Fibroblast of skin of left quadriceps (primary cell): ENCODE measurements at places on chromosomes 6 and 20.

- peak; percentile 50 for DNase-seq
Measured at GRCh38 chr6:28981431-28981832, 23.7 kb downstream of the ZNF311 start.

GRCh38 chr20:4022386-4023286 lies 7.3 kb upstream of the RNF24 start:
- no peak for DNase-seq

DNA sequence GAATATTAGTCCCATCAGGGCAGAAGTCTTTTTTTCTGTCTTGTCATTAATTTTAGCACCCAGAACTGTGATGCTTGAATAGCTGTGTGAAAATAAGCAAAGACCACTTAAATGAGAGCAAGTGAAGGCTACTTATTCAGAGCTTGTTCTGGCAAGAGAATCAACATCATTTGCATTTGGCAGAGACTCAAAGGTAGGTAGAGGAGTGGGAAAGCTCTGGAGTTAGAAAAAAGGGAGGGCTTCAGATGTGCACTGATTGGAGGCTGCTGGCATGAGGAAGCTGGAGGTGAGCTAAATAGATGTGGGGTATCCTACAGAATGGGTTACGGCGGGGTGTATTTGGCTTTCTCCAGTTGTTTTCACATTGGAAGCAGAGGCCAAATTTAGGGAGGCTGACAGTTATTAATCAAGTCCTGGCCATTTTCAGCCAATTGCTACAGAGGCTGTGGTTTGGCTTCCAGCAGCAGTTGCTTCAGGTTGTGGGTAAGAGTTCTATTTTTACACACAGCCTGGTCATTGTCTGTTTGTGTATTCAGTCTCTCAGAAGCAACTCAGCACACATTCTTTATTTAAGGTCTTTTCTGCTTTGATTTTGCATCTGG lies 254.3 kb downstream of the BTBD3 start:
- peak; percentile 83 for DNase-seq

GRCh38 chr20:17377231-17377630 lies 150.4 kb downstream of the PCSK2 start:
- DNase-seq: no peak

DNA sequence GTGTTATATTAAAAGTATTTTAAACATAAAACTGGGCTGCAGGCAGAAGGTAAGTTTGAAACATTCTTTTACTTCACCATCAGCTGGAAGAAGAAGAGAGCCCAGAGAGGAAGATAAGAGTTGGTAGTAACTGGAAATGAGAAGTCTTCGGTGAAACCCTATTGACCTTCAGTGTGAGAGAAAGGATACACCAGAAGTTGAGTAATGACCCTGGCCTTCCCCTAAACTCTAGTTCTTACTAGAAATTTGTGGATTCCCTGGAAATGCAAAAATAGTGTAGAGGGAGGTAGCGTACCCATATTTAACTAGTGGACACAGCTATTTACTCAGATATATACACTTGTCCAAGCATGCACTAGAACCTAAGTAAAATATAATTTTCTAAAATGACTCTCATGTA lies 8.0 kb upstream of the EPM2A start:
- DNase-seq: no peak

DNA sequence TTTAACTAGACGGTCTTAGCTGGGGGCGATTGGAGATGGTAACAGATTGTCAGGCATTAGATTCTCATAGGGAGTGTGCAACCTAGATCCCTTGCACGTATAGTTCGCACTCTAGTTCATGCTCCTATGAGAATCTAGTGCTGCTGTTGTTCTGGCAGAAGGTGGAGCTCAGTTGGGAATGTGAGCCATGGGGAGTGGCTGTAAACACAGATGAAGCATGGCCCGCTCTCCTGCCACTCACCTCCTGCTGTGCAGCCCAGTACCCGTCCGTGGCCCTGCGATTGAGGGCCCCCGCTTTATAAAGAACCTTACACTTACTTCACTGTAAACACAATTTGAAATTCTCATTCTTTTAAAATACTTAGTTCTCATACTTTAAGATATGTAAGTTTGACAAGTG lies 339.4 kb downstream of the CDH26 start:
- no peak for DNase-seq

DNA sequence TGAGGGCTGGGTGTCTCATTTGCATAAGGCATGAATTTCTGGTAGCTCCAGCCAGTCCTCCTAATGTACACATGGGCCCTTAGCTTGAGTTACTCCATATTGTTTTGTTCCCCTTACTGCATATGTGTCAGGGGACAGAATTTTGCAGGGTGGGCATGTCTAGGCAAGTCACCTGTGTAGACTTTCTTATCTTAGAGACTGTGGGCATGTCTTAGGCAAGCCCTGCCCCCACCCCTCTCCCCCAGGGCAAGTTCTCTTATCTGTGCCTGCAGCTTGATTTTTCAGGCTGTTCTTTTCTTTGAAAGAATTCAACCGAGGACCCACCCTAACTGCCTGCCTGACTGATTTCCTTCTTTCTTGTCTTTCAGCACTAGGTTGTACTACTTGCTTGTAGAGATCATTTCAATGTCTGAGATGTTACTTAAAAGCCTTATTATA lies 32.1 kb downstream of the NHLRC1 start:
- DNase-seq: no peak

DNA sequence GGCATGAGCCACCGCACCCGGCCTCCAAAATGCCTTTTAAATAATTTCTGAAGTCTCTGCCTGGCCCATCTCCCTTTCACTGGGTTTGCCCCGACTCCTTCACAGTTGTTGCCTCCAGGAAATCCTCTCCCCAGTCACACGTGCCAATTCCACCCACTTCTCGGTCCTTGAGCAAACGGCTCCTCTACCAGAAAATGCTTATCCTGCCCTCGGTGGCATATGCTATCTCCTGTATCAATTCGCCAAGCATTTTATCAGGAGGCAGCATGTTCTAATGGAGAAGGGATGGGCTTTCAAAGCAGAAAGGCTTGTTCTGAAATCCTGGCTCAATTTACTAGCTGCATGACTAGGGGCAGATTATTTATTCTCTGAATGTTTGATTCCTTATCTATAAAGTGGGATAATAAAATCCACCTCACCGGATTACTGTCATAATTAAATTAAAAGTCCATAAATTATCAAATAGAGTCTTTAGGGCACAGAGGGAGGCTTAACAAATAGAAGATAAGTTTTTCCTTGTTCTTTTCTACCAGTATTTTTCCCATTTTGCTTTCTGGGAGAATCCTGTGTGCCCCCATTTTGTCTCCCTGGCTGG lies 66.3 kb downstream of the PPP1R3G start:
- DNase-seq: no peak

GRCh38 chr6:23478312-23478711 lies 647.7 kb upstream of the NRSN1 start:
- DNase-seq: no peak

- no peak for DNase-seq
Measured at GRCh38 chr6:149683256-149683859, 34.5 kb downstream of the LATS1 start.
